ENCODE measurements at places on chromosomes 4 and X. TPM values are rescaled to one million over a fixed set of nuclear protein-coding genes. Genes with fewer than 3 reads are reported as not detected.
A peak's percentile ranks its signal among the peaks of the same experiment; 100 is the strongest.

Gene UCP1
- polyA plus RNA-seq = 1.3 TPM

DNA sequence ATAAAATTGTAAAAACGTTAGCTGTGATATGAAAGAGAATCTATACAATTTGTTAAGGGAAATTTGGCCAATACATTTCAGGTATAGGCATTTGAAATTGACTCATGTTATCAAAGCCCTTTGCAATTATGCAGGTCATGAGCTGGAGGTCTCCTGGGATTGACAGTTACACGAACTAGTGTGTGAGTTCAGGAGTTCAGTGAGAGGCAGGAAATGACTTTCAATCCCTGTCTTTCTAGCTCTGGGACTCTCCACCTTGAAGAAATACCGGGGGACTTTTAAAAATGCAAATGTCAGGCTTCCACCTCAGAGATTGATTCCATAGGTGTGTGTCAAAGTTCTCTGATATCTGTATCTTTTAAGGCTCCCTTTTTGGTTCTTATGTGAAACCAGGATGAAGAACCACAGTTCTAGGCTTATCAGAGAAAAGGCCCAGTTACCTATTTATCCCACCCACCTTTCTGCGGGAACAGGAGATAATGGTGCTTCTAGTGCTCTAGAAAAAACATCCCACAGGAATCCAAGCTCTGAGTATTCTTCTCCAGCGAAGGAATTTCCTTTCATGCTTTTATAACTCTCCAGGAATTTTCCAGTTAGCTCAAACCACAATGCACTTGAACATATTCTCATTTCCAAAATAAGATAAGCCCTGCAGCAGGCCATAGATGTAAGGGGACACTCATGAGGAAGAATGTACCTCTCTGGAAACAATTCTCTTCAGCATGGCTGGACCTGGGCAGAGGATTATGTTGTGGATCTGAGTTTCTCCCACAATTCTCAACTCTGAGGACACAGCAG lies 501.0 kb downstream of the IDS start:
- no peaks in the 10 kb centered on the region for H3K4me1 ChIP-seq
- H3K27ac ChIP-seq = no peak overlapping the region
- H3K27me3 ChIP-seq = peaks cover 9% of the 10 kb centered on the region
- H3K36me3 ChIP-seq = no peaks in the 10 kb centered on the region
- H3K4me3 ChIP-seq = no peak overlapping the region

DNA sequence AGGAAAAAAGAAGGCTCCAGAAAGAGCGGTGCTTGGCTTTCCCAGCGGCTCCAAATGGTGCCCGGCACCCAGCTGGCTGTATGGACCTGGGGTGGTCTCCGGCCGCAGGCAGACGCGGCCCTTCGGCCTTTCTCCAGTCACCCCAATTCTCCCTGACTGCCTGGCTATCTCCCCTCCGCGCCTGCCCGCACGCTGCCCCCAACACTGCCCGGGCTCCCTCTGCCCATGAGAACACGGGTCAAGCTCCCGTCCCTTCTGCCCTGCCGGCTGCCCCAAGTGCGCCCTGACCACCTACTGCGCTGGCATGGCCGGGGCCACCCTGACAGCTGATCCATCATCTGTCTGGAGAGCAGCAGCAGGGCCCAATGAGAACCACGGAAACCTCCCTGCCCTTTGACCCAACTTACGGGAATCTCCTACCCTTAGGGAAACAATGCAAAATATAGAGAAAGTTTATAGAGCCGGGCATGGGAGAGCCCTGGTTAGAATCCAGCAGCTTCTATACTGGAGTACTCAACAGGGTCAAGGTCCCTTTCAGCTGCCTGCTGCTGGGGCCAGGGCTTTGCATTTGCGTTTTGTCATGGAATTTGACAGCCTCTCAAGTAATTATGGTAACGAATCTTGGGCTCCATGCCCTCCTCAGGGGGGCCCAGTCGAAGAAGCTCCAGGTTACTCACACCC lies 1.2 kb upstream of the FAM3A start:
- no peaks in the 10 kb centered on the region for H3K27me3 ChIP-seq
- H3K27ac ChIP-seq = peak overlapping the region; percentile 94
- peaks cover 16% of the 10 kb centered on the region for H3K4me1 ChIP-seq
- no peak overlapping the region for H3K4me3 ChIP-seq
- no peak for DNase-seq
- no peaks in the 10 kb centered on the region for H3K36me3 ChIP-seq

Gene RTL5
- polyA plus RNA-seq = 5.3 TPM

GRCh38 chr4:11151500-11151899 lies 277.2 kb downstream of the HS3ST1 start:
- DNase-seq = no peak
- peaks cover 4% of the 10 kb centered on the region for H3K27me3 ChIP-seq
- no peak overlapping the region for H3K4me3 ChIP-seq
- H3K27ac ChIP-seq = no peak overlapping the region
- no peaks in the 10 kb centered on the region for H3K4me1 ChIP-seq

GRCh38 chrX:110208092-110208491 lies 109.8 kb downstream of the AMMECR1 start:
- DNase-seq = no peak
- no peaks in the 10 kb centered on the region for H3K4me1 ChIP-seq
- no peak overlapping the region for H3K4me3 ChIP-seq
- peaks cover 4% of the 10 kb centered on the region for H3K27me3 ChIP-seq
- H3K36me3 ChIP-seq = no peaks in the 10 kb centered on the region

Gene ALB
- polyA plus RNA-seq = 5.6 TPM

DNA sequence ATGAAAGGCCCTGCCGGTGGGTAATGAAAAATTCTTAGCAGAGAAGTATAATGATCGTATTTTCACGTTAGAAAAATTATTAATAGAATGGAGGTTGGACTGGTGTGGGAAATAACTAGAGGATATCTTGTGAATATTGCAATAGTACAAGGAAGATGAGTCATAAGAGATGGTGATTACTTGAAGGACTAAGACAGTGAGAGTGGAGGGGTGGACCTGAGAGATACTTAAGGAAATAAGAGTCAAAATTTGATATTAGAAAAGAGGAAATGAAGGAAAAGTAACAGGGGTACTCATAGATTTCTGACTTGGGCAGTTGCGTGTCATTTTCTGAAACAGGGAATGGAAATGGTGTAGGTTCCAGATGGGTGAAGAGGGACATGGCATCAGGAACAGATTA lies 1.7 kb upstream of the USP53 start:
- H3K27me3 ChIP-seq = no peaks in the 10 kb centered on the region
- no peak for DNase-seq
- H3K4me3 ChIP-seq = no peak overlapping the region
- H3K4me1 ChIP-seq = no peaks in the 10 kb centered on the region

- DNase-seq = no peak
- no peak overlapping the region for H3K27ac ChIP-seq
- H3K27me3 ChIP-seq = no peaks in the 10 kb centered on the region
- H3K36me3 ChIP-seq = no peaks in the 10 kb centered on the region
- H3K4me1 ChIP-seq = no peaks in the 10 kb centered on the region
These were observed 153.6 kb downstream of the QDPR start for GRCh38 chr4:17358241-17358640.

GRCh38 chr4:86048426-86048825 lies 311.4 kb downstream of the MAPK10 start:
- no peak overlapping the region for H3K27ac ChIP-seq
- no peaks in the 10 kb centered on the region for H3K36me3 ChIP-seq
- H3K4me1 ChIP-seq = no peaks in the 10 kb centered on the region
- no peaks in the 10 kb centered on the region for H3K27me3 ChIP-seq
- H3K4me3 ChIP-seq = no peak overlapping the region

DNA sequence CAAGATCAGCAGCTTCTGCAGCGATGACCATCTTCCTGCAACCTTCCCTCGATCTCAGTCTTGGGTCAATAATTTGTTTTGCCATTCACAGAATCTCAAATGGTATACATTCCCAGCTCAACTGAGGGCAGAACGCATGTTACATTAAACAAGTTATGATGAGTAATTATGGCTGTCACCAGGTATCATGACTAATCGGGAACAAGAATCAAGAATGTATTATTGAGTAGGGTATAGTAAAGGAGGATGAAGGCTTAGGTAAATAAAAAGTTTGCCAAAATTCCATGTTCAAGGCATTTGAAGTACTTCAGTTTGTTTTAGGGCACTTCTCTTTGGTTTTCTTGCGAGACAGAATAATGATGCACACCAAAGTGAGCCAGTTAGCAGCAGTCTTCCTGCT lies 194.1 kb downstream of the SH2D1A start:
- no peaks in the 10 kb centered on the region for H3K36me3 ChIP-seq
- H3K4me3 ChIP-seq = no peak overlapping the region
- no peaks in the 10 kb centered on the region for H3K4me1 ChIP-seq
- no peaks in the 10 kb centered on the region for H3K27me3 ChIP-seq
- no peak for DNase-seq

Gene SFRP2
- polyA plus RNA-seq = 22.3 TPM

DNA sequence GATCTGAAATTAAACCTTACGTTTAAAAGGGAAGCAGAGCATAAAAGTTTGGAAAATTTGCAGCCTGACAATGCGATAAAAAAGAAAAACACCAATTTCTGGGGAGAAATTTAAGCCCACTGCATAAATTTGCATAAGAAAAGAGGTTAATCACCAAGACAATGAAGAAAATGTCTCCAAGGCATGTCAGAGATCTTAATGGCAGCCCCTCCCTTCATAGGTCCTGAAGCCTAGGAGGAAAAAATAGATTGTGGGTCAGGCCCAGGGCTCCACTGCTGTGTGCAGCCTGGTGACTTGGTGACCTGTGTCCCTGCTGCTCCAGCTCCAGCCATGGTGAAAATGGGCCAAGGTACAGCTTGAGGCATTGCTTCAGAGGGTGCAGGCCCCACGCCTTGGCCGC lies 264.0 kb upstream of the CT83 start:
- no peak overlapping the region for H3K4me3 ChIP-seq
- no peaks in the 10 kb centered on the region for H3K36me3 ChIP-seq
- no peaks in the 10 kb centered on the region for H3K27me3 ChIP-seq
- no peaks in the 10 kb centered on the region for H3K4me1 ChIP-seq

- H3K27me3 ChIP-seq = peaks cover 69% of the 10 kb centered on the region
- no peak overlapping the region for H3K4me3 ChIP-seq
- no peaks in the 10 kb centered on the region for H3K36me3 ChIP-seq
- no peak overlapping the region for H3K27ac ChIP-seq
- peak; percentile 47 for DNase-seq
These were observed 1.3 kb upstream of the CITED1 start for GRCh38 chrX:72306851-72307645.
